ENCODE measurements at places on chromosomes 3 and 15. TPM values are rescaled to one million over a fixed set of nuclear protein-coding genes. Genes with fewer than 3 reads are reported as not detected.

GRCh38 chr3:32817558-32818228 lies at the start of gene TRIM71:
TRIM71 (plus strand) TSS chr3:32817997; CDS start chr3:32818081, 84 bp downstream.
- ATAC-seq = peak; percentile 1

DNA sequence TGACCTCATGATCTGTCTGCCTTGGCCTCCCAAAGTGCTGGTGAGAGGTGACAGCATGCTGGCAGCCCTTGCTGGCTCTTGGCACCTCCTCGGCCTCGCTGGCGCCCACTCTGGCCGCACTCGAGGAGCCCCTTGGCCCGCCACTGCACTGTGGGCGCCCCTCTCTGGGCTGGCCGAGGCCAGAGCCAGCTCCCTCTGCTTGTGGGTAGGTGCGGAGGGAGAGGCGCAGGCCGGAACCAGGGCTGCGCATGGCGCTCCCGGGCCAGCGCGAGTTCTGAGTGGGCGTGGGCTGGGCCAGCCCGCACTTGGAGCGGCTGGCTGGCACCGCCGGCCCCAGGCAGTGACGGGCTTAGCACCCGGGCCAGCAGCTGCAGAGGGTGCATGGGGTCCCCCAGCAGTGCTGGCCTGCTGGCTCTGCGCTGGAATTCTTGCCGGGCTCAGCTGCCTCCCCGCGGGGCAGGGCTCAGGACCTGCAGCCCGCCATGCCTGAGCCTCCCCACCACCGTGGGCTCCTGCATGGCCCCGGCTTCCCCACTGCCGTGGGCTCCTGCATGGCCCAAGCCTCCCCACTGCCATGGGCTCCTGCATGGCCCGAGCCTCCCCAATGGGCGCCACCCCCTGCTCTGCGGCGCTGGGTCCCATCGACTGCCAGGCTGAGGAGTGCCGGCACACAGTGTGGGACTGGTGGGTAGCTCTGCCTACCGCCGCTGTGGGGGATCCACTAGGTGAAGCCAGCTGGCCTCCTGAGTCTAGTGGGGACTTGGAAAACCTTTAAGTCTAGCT lies 76.4 kb upstream of the OSBPL11 start:
- no peak for ATAC-seq

DNA sequence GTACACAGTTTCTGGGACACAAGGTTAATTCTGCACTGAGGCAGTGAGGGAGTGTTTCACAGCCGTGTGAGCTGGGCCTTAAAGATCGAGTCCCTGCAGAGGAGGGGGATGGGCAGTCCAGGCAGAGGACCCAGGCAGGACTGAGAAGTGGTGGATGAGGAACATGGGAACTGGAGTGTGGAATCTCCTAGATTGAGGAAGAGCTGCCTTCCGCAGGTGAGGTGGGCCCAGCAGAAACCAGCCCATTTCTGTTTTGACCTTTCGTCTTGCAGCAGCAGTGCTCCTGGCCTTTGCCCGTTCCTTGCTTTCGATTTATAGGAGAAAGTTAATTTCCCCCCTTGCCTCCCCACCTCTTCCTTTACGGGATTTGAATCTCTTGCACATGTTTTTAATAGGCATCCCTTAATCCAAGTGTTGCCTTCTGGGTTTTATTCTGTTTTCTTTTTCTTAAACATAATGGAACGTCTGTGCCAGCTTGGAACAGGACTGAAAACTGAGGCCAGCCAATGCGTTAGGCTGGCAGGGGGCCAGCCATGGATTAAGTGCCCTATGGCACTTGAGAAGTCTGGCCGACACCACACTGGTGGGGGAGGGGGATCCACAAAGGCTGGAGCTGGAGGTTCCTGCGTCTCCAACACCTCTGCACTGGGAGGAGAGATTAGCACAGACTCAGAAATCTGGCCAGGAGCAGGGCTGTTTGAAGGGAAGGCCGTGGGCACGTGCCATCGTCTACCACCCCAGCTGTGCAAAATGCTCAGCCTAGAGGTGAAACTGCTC lies 78.1 kb downstream of the AAGAB start:
- ATAC-seq = no peak

GRCh38 chr15:28909958-28910500 lies 24.3 kb downstream of the APBA2 start:
- no peak for ATAC-seq

Gene SNX22
- 2.5 TPM for total RNA-seq

DNA sequence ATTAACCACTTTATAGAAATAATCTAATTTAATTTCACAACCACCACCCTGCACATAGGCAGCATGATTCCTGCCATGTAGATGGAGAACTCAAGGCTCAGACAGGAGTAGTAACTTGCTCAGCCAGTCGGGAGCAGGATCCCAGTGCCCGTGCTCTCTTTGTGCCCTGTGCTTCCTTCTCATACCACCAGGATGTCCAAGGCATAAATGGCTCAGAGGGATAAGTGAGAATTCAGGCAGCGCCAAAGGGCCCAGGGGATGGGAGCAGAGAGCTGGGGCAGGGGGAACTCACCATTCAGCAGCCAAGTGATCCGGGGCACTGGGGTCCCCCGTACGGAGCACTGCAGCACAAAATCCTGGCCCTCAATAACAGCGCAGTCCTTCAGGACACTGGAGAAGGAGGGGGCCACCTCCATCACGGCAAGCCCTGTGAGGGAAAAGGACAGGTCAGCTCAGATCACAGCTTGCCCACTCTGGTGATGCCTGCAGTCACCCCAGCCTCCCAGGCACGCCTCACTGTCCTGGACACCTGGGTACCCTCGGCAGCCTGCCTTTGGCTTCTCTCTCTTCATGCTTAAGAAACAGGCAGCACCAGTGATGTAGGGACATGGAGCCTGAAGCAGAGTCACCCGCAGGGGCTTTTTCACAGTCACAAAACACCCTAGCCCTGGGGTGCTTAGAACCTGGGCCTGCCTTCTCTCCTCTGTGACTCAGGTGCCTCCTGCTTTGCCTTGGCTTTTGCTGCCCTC lies 141.0 kb upstream of the HACD2 start:
- no peak for ATAC-seq

GRCh38 chr3:64593350-64593749 lies 94.5 kb downstream of the ADAMTS9 start:
- no peak for ATAC-seq

Gene SKIC8
- 45.4 TPM for total RNA-seq

GRCh38 chr3:184177767-184178306 lies 3.2 kb downstream of the AP2M1 start:
- ATAC-seq = no peak

Gene MTFMT
- total RNA-seq = 20.6 TPM

Gene MOBP
- 0.25 TPM for total RNA-seq

Gene CX3CR1
- total RNA-seq = 0.20 TPM

Gene DUOXA2
- total RNA-seq = not detected

GRCh38 chr3:194720048-194720447 lies 34.4 kb downstream of the FAM43A start:
- no peak for ATAC-seq

GRCh38 chr15:57903626-57904025 lies 161.9 kb downstream of the ALDH1A2 start:
- ATAC-seq = no peak

GRCh38 chr15:52559022-52559421 lies 9.8 kb downstream of the ARPP19 start:
- no peak for ATAC-seq

GRCh38 chr15:67953299-67953698 lies 100.8 kb upstream of the PIAS1 start:
- ATAC-seq = no peak

GRCh38 chr3:38088126-38089078 lies 48.5 kb downstream of the ACAA1 start:
- ATAC-seq = peak; percentile 32

GRCh38 chr3:23254282-23254681 lies 51.2 kb downstream of the UBE2E2 start:
- ATAC-seq = no peak

DNA sequence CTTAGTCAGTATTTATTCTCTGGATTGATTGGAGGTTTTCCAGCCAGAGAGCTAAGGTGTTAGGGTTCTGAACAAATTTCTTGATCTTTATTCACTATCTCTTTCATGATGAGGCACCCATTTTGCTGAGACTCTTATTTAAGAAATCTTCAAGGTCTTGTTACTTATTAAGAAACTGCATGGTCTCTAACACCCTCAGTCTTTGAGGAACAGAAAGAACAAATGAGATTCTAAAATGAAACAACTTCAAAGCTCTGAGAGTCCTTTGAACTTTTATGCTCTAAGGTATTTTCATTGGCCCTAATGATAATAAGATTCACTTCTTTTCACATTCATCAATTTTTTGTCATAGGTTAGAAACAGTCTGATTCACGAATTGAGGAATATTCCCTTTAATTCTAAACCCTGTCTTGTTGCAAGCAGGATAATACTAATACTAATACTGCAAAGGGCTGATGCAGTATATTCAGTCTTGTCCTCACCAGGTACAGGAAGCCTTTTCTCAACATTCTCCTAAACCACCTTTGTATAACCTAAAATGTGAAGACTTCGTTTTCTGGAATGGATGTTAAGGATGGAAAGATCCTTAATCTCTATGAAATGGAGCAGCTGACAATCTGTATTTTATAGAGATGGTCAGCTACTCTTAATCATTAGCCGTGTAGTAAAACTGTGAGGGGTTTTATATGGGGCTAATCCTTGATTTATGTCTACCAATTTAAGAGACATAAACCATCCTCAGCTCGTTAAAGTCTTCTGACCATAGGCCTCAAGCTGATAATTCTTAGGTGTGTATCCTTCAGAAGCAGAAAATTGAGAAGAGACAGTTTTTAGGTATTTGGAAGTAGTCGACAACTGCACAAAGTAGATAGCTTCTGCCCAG lies 198.3 kb downstream of the OTOL1 start:
- no peak for ATAC-seq

- ATAC-seq = no peak
Observed at GRCh38 chr3:187002915-187003314, 72.6 kb downstream of the ST6GAL1 start.

DNA sequence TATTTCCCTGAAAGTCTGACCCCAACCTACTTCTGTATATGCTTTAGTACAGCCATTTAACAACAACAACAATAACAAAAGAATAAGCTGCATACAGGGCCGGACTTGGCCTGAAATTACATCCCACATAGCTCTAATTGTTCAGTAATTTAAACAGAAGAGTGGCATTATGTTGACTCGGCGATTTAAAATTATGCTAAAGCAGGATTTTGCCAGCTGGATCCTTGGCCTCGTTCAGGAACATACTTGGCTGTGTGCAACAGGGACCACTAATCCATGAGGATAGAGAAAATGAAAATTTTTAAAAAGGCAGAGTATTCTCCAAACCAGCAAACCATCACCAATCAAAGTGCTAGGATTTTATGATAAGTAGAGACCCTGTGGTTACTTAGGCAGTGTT lies 433.1 kb upstream of the RBMS3 start:
- ATAC-seq = no peak

GRCh38 chr3:122111974-122112373 lies 56.8 kb downstream of the CD86 start:
- no peak for ATAC-seq

Gene ZIC1
- total RNA-seq = 1.4 TPM

GRCh38 chr3:182303169-182303568 lies 490.1 kb upstream of the ATP11B start:
- no peak for ATAC-seq

Gene TMEM212
- total RNA-seq = not detected

GRCh38 chr3:46095307-46095706 lies 68.0 kb upstream of the XCR1 start:
- no peak for ATAC-seq

Gene DUOX2
- total RNA-seq = 0.31 TPM

DNA sequence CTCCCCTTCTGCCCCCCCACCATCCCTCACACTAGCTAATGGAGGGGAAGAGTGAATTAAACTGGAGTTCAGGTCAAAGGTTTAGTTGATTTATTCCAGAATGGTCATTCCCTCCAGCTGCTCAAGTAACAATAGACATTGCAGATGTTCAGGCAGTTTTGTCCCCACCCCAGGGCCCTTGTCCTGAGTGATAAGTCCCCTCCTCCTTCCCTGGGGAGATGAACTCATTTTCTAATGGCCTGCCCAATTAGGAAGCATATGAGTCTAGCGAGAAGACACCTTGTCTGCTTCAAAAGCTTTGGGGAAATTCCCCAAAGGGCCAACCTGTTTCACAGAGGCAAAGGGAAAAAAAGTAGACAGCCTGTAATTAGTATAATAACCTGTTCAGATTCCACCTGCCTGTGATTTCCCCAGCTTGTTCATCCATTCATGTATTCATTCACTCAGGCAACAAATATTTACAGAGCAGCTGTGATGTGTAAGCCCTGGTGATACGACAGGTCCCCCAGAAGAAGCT lies 165.3 kb downstream of the SHQ1 start:
- ATAC-seq = peak; percentile 92

- peak; percentile 79 for ATAC-seq
Observed at GRCh38 chr3:127097072-127097405, 95.9 kb upstream of the PRR23E start.

- no peak for ATAC-seq
Observed at GRCh38 chr15:46938169-46938568, 779.1 kb upstream of the SEMA6D start.

- no peak for ATAC-seq
Observed at GRCh38 chr3:14453876-14454638, 51.7 kb downstream of the SLC6A6 start.

Gene GNAT1
- total RNA-seq = not detected

GRCh38 chr15:37009288-37009687 lies 91.1 kb downstream of the MEIS2 start:
- ATAC-seq = no peak

Gene SERPINI1
- 6.0 TPM for total RNA-seq

DNA sequence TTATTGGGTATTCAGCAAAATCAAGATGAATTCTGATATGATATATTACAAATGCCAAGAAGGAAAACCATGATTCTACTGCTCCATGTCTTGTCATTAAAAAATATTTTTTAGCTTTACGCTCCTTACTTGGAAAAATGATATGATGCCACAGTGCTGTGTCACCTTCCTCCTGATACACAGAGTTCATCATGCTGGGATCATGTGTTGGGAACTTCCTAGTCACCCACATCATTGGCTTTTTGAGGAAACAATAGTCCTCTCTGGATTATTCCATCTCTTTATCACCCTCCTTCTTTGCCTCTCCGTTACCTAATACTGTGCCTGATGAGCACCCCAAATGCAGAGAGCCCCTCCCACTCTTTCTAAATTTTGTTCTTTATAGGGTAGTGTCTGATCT lies 94.3 kb upstream of the PFN2 start:
- ATAC-seq = no peak

Measured in motor neuron (in vitro differentiated cells).